ENCODE measurements at places on chromosomes 3 and 15.

DNA sequence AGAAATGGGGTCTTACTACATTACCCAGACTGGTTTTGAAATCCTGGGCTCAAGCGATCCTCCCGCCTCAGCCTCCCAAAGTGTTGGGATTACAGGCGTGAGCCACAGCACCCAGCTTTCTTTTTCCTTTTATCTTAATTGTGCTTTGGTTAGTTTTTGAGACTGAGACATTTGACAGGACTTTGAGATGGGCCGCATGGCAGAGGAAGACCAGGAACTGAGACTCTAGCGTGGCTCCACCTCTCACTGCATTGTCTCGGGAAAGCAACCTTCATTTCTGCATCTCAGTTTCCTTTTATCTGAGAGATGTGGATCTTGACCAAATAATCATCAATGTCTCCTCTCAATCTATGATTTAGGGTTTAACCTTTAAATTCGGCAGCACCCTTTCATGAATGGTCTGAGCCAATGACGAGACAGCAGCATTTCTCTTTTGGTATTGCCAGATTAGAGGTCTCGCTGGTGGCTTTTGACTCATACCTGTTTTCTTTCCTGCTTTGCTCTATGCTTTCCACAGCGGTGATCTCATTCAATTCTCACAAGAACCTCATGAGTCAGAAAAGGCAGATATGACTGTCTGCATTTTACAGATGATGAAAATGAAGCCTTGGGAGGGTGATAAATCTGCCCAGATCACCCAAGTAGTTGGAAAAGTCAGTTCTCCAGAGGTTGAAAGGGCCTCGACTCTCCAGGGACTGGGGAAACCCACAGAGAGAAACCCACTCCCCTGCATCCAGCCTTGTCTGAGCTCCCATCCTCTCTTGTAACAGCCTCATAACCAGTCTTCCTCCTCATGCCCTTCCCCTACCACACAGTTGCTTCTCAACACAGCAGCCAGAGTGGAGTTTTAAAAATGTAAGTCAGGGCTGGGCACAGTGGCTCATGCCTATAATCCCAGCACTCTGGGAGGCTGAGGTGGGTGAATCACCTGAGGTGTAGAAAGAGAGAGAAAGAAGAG is 84.8 kb upstream of the FOXB1 start:
- peak; percentile 62 for DNase-seq

- DNase-seq, result no peak
These were observed 109.8 kb downstream of the XRN1 start for GRCh38 chr3:142337994-142338393.

DNA sequence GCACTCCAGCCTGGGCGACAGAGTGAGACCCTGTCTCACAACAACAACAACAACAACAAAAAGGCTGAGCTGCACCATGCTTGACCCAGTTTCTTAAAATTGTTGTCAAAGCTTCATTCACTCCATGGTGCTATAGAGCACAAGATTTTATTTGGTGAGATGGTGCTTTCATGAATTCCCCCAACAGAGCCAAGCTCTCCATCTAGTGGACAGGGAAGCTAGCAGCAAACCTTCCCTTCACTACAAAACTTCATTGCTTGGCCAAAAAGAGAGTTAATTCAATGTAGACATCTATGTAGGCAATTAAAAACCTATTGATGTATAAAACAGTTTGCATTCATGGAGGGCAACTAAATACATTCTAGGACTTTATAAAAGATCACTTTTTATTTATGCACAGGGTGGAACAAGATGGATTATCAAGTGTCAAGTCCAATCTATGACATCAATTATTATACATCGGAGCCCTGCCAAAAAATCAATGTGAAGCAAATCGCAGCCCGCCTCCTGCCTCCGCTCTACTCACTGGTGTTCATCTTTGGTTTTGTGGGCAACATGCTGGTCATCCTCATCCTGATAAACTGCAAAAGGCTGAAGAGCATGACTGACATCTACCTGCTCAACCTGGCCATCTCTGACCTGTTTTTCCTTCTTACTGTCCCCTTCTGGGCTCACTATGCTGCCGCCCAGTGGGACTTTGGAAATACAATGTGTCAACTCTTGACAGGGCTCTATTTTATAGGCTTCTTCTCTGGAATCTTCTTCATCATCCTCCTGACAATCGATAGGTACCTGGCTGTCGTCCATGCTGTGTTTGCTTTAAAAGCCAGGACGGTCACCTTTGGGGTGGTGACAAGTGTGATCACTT is 2.0 kb downstream of the CCR5 start:
- no peak for DNase-seq

DNA sequence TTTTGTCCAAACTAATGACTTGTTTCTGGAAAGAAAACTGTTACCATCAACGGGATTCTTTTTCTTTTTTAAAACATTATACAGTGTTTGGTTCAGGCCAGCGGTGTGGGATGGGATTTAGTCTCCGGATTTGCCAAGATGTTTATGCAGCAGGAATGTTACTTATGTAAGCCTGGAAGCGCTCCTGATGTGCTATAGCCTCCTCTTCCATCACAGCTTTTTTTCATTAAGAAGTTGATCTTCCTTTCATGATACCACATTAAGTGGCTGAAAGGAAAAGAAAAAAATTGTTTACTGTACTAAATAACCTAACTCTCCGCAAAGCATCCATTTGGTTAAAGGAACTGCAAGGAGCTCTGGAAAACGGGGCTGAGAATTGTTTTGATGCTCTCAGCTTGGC is 120.5 kb upstream of the ALDH1A3 start:
- no peak for DNase-seq

DNA sequence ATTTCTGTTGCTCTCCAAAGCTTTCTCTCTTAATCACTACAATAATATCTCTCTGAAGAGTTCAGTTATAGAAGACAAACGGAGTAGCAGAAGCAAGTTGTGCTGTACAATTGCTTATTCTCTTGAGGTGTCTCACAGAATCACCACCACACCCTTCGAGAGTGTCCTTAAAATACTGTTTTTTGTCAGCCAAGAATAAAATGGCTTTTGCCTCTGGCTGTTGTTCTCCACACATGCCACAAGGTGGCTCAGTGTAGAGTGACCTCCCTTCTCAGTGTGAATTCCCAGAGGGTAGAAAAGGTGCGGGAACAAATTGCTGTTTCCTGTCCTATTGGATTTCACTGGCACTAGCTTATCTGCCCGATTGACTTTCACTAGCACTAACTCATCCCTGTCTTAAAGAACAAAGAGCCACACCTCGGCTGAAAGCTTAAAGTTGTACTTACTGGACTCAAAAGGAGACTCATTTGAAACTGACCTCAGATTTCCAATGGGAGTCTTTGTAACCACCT is 134.2 kb upstream of the SATB1 start:
- DNase-seq, result peak; percentile 50

DNA sequence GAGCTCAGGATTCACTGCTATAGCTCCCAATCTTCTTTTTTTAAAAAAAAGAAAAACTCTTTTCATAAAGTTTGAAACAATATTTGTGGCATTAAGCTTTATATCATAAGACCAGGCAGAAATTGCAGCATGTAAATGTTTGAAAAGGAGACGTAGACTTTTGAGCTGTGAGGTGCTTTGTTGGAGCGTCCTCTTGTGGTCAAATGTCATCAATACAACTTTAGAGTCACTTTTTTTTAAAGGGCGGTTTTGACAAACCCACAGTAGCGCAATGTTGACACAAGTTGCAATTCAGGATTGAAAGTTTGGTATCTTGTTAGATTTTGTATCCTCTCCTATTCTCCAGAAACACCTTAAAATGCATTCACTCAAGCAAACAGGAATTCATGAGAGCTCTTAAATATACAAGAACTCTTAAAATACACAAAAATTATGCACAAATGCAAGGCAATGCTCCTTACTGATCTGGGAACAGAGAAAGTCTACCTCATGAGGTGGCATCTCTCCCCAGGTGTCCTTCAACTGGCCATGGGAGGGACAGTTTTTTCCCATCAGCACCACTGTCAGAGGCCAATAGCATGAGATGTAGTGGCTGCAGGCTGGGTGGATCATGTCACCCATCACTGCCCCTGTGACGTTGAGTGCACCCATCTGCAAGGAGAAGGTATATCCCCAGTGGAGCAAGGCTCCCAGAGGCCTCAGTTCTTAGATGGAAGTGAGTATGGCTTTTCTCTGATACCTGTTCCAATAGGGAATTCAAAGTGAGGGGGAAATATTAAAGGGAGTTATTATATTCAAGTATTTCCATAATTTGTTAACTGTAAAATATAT is 70.7 kb downstream of the ANXA2 start:
- peak; percentile 31 for DNase-seq

- DNase-seq, result no peak
These were observed 17.0 kb downstream of the PLCH1 start for GRCh38 chr3:155727836-155728235.

DNA sequence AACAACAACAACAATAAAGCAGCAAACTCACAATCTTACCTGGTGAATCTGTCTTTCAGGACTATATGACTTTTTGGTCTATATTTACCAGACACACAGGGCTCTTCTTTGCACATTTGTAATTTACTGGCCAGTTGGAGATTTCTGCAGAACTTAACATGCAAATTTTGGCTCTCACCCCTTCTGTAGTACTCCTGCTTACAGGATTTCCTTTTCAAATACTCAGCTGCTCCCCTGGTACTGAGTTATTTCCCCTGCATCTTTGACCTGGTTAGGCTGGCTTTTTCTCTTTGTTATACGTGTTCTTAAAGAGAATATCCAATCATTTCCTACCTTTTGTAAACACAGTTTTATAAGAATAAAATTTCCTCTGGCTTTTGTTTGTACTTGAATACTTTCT is 228.0 kb downstream of the MBNL1 start:
- no peak for DNase-seq

GRCh38 chr15:80977627-80978036 is 12.0 kb downstream of the MESD start:
- DNase-seq, result peak; percentile 63

GRCh38 chr3:87495938-87496337 is 219.6 kb upstream of the POU1F1 start:
- DNase-seq, result no peak

DNA sequence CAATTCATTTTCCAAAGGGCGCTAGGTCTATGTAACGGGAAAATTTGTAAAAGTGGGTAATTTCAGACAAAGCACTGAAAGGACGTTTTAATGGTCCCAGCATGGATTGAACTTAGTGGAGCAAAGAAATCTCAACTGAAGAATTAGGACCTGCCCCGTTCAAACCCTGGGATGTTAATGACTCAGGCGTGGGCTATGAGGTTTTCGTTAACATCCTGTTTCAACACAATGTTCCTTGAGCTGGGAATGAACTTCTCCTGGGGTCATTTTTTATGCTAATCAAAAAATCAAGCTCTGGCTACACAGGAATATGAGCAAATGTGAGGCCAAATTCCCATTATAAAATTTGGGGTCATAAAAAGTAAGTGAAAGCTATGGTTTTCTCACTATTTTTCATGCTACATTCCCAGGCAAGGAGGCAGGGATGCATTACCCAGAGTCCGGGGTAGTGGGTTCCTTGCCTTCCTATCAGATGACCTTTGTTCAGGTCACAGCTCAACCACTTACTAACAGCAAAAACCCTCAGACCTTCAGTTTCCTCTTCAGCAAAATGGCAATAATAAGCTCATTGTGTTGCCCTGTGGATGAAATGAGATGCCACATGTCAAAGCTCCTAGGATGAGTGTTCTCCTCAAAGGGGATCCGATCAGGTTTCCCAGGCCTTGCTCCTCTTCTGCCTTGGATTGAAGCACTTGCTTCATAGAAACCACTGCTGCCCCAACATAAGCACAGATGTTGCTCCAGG is 271.4 kb downstream of the ARRDC4 start:
- DNase-seq, result no peak

- DNase-seq, result peak; percentile 70
These were observed 15.3 kb upstream of the NRROS start for GRCh38 chr3:196624067-196624790.

GRCh38 chr15:54789376-54789775 is 407.4 kb downstream of the RSL24D1 start:
- DNase-seq, result no peak

DNA sequence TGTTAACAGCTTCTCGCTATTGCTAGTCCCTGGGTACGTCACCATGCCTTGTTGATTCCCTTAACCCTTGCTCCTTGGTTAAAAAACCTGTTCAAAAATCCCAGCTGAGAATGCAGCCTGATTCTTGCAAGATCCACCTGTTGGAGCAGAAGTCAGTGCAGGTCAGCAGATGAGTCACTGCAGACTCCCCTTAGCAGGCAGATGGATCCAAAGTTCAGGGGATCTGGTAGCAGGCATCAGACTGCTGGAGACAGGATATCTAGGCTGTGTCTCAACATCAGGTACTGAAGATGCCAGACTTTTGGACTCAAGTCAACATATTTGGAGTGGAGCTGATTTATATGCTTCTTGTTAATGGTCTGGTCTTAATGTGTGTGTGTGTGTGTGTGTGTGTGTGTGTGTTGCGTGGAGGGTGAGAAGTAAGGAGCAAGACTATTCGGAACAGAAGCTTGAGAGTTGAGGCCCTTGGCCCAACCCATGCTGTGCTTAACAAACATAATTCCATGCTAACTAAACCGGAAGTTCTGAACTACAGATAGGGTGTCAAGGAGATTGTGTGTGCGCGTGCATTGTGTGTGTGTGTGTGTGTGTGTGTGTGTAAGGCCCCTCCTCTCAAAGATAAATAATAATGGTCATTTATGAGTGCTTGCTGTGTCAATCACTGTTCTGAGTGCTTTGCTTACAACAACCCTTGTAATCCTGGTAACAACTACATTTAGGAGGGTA is 1.0 kb upstream of the C3orf52 start:
- DNase-seq, result no peak

DNA sequence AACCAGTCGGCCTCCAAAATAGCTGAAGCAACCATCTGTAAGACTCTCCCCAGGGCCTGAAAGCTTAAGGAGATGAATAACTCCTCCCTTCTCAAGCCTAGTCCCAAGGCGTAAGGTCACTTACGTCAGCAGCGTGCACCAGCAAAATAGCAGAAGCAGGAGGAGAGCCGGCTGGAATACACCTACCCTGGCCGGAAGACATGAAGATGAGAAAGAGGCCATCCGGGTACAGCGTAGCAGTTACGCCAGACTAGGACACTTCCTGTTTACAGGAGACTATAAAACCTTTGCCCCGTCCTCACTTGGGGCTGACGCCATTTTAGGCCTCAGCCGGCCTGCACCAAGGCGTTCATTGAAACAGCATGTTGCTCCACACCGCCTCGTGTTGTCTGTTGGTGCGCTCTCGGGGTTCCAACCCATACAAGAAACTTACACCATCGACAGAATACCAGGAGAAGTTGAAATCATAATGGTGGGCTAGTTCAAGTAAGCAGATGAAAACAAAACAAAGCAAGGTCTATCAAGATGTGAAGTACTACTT is 2.5 kb downstream of the CFAP92 start:
- no peak for DNase-seq

- no peak for DNase-seq
These were observed 107.9 kb downstream of the STAC start for GRCh38 chr3:36488077-36488789.

GRCh38 chr3:175477651-175478224 is 618.6 kb downstream of the NAALADL2 start:
- DNase-seq, result no peak

- peak; percentile 16 for DNase-seq
These were observed 2.1 kb downstream of the SCN5A start for GRCh38 chr3:38647217-38647970.

DNA sequence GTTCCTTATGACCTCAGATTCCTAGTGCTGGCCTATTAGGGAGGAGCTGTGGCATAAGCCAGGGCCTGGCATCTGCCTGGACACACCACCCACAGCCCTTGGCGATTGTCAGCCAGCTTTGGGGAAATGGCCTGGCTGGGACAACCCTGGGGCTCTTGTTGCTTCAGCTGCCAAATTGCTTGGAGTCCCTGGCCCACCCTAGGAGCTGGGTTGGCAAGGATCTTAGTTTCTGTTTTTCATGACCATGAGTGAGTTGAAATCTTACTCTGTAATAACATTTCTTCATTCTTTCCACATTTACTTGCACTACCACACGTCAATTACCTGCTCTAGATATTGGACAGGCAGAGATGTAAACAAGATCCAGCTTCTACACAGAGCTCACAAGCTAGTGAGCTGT is 1.9 kb upstream of the MYZAP start:
- DNase-seq, result no peak

Measured in stimulated activated CD8-positive, alpha-beta memory T cell treated with anti-CD3 and anti-CD28 coated beads, Interleukin-4, amount 100 ng/mL, for 48 hours (primary cell).